ENCODE measurements at places on chromosomes 5 and 9.

DNA sequence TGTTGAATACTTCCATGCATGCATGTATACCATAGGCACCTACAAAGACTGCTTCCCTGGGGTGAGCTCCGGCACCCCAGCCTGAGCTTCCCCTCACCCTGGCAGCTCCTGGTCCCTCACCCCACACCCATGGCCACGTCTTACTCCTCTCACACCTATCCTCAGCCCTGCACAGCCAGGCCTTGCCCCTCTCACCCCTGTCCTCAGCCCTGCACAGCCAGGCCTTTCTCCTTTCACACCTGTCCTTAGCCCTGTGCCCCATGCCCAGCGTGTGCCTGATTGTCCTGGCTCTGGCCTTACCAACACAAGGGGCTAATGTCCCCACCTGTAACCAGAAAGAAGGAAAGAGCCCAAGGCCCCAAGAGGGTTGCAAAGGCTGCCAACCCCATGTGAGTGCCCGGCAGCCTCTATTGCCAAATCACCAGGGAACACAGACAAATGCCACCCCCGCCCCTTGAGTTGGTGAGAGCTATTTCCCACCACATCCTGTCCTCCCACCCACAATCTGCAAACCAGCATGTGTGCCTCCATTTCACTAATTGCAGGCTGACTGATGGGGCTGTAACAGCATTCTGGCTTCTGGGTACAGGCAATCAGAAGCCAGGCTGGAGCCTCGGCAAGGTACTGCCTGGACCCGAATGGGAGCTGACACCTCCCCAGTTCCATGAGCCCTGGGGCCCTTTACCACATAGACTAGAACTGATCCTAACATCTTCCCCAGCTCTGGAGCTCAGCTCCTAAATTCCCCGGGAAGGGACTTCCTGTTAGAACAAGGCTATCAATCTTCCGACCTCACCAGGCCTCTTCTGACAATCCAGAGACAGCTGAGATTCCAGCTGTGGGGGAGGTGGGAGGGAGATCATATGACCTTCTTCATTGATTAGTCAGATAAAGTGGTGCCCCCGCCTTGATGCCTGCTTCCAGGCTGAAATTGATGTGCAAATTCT, 78.2 kb downstream of the FAM114A2 start:
- no peak for DNase-seq

DNA sequence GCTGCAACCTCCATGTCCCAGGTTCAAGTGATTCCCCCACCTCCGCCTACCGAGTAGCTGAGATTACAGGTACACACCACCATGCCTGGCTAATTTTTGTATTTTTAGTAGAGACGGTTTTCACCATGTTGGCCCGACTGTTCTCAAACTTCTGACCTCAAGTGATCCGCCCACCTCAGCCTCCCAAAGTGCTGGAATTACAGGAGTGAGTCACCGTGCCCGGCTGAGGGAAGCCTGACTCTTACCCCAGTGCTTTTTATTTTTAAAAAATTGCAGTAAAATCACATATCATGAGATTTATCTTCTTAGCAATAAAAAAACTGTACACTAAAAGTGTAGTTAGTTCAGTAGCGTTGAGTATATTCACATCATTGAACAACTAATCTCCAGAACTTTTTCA, 105.3 kb downstream of the SLIT3 start:
- no peak for DNase-seq

DNA sequence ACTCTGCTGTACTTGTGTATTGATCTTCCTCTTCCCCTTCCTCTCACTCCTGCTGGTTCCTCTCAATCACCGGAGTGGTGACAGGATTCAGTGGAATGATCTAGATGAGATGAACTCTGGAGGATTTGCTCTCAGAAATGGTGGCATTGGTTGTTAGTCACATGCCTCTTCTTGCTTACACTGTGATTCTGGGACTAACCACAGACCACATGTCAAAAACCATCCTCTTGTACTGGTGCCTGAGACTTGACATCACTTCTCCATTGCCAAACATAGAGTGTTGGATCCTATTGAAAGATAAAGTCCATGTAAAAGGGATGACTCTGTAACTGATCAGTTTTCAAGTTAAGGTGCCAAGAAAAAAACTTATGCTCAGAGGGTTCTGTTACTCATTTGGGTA, 506.5 kb downstream of the DMAC1 start:
- DNase-seq: no peak

GRCh38 chr9:18382243-18382642, 91.7 kb upstream of the ADAMTSL1 start:
- no peak for DNase-seq

- no peak for DNase-seq
Observed at GRCh38 chr5:115297031-115297430, 577 bp upstream of the CCDC112 start.

GRCh38 chr5:128586848-128587247, 48.8 kb upstream of the FBN2 start:
- no peak for DNase-seq

DNA sequence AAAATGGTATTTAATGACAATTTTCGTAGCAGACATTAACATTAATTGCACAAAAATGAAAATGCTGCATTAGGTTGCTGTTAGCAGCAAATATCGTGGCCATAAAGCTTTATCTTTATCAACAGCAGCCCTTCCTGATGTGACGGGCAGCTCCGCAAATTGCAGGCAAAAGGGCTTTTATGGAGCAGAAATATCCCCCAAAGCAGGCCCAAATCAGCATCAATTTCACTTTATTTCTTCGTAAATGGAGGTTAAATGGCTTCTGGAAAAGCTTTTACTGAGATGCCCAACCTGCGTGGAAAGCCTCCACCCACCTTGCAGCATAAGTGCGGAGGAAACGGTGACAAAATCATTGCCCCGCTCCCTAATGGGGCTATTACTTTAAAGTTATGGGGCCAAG, 77.9 kb upstream of the BARHL1 start:
- DNase-seq: no peak

DNA sequence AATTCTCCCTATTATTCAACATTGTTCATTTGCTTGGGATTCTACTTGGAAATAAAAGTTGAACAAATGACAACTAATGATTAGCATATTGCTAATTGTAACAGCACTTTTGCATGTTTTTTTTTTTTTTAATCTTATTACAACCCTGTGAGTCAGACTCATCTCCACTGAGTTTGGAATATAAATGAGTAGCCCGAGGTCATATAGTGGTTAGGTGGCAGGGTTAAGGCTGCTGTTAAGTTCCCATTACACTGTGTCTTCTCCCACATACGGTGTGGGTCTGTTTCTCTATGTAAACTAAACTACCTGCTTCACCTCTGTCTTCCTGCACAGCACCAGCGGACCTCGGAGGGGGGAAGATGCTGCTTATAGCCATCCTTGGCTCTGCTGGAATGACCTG, 92.4 kb downstream of the EQTN start:
- no peak for DNase-seq

DNA sequence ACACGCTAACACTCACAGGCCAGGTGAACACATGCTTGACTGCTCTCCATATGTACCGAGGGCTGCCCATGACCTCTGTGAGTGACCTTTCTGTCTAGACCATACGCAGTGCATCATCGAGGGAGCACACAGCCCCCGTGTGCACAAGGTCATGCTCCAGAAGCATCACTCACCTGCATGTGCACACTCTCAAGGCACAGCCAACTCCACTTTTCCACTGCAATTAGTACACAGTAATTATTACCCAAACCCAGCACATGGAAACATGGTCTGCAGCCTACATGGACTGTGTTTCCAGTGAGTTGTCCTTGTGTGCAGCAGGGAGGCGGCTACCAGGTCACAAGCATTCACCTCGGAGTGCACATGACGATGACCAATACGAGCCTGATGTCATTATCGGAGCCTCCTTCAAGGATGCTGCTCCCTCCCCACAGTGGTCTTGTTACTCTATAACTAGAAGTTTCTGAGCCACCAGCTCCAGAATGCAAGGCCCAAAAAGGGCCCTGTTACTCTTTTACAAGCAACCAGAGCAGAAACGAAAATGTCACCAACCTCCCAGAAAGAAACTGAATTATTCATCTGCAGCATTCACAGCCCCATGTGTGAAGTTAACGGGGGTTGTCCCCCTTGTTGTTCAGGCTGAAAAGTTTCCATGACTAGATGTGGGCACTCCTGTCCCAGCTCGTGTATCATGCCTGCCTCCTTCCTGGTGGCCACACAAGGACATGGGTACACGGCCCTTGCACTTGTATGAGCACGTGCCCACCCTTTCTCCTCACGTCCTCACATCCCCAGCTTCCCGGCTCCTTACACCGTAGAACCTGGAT, 31.2 kb downstream of the SEMA4D start:
- no peak for DNase-seq

GRCh38 chr5:103532086-103532734, 30.4 kb downstream of the NUDT12 start:
- DNase-seq: no peak

DNA sequence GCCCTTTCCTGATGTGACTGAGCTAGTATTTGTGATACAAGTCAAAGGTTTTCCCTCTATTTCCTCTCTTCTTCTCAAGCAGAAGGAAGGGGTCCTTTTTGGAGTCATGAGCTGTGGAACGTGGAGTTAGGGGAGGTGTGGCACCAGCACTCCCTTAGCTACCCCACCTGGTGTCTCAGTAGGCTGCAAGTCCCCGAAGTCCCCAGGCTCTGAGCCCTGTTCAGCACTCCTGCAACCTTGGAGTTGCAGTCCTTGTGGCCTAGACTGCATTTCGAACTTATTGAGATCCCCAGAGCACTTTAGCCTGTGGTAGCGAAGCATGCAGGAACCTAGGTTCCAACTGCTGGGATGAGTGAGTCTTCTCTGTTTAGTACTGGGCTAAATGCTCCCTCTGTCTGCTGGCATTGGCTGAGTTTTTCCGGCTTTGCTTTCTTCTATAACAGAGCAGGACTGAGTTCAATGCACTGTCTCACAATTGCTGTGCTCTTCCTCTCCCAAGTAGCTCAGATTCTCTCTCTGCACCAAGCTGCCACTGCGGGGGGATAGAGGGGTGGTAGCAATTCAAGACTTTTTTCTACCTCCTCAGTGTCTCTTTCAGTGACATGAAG, 600.7 kb upstream of the CDH9 start:
- DNase-seq: no peak

DNA sequence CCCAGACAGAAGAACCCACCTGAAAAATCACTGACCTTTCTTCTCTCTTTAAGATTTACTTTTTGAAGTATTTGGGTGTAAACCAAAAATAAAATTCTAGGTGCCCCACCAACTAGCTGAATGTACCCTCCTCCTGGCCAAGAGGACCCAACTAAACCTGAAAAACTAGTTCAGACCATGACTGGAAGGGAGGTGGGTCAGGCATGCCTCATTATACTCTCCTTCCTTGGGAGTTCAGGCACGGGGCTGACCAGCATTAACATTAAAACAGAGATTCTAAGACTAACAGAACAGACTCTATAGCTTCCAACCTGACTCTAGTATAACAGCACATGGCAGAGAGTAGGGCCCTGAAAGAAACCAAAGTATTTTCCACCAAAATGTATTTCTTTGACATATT, 61.4 kb downstream of the CERT1 start:
- DNase-seq: no peak

GRCh38 chr9:98992107-98992884, 48.6 kb downstream of the COL15A1 start:
- no peak for DNase-seq

DNA sequence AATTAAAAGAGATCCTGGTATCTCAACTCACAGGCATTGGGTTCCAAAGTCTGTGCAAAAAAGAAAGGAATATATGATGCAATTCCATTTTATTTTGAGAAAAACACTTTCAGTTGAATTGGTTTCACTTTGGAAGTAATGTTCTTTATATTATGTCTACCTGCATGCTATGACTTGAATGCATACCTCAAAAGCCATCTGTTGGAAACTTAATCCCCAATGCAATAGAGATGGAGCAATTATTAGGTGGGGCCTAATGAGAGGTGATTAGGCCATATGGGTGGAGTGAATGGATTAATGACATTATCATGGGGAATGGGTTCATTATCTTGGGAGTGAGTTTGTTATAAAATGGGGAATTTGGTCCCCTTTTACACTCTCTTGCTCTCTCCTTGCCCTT, 293.3 kb downstream of the CSNK1G3 start:
- no peak for DNase-seq

- no peak for DNase-seq
Observed at GRCh38 chr5:58025809-58026208, 434.1 kb downstream of the PLK2 start.

- DNase-seq: no peak
Observed at GRCh38 chr5:176157656-176158055, 80.6 kb upstream of the SIMC1 start.
